Right forelimb (tissue), 1 donor: ENCODE measurements at places on chromosomes 2 and 18.

- no peak for DNase-seq
Measured at GRCh38 chr18:57002627-57003026, 144.3 kb upstream of the BOD1L2 start.

- no peak for DNase-seq
Measured at GRCh38 chr18:78734614-78734945, 245.0 kb upstream of the SALL3 start.

DNA sequence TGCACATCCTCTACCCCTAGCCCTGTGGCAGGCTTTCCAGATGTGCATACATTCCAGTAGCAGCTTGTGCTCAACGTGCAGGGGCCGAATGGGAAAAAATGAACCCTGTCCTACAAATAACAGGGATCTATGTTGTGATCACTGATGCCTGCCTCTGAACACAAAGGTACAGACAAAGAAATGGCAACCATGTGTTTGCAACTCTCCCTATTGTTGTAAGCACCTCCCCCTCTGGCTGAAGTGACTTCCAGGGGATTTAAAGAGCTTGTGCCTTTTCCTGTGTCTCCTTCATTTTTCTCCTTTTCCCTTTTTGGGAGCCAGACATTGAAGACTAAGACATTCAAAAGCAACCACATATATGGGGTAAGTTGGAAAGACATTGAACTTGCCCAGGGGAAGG, 21.6 kb downstream of the ARHGAP25 start:
- DNase-seq = no peak

DNA sequence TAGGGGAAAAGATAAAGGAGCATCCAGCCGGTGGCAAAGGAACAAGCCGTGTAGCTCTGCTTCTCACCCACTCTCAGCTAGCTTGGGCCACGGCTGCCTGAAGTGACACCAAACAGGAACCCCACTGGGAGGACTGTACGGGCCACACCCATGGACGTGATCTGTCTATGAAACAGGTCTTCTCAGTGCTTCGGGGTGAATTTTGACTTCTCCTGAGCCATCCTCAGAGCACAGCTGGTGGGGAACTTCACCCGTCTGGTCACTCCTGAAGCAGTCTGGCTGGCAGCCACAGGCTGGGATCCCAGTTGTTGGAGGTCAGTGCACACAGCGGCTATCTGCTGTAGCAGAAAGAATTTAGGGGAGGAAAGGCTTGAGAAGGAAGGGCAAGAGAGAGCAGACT, 223.8 kb downstream of the FAM210A start:
- no peak for DNase-seq
